ENCODE measurements at places on chromosomes 4 and X.

- no peak for DNase-seq
These were observed 242.5 kb downstream of the CFAP299 start for GRCh38 chr4:80578001-80578400.

DNA sequence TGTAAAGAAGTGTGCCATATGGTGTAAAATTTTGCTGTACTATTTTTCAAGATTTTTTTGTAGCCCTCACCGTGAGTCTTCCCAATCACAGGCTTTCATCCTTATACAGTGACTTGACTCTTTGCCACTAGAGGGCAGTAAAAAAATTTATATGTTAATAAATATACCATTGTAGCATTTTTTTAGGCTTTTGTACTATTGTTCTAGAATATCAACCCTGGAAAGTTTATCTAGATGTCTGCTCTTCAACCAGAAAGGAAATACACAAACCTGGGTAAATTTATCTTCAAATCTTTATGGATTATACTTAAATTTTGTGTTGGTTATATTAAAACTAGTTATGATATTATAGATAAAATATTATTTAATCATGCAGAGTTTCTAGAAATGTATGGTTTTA, 235.3 kb downstream of the TENM3 start:
- DNase-seq = no peak

- no peak for DNase-seq
These were observed 45.1 kb upstream of the KDR start for GRCh38 chr4:55170462-55170861.

- no peak for DNase-seq
These were observed 1.6 kb upstream of the SMARCA5 start for GRCh38 chr4:143511906-143512305.

- no peak for DNase-seq
These were observed 19.3 kb upstream of the CPE start for GRCh38 chr4:165359506-165359905.

GRCh38 chr4:187387739-187388138, 607.8 kb upstream of the ZFP42 start:
- DNase-seq = no peak

DNA sequence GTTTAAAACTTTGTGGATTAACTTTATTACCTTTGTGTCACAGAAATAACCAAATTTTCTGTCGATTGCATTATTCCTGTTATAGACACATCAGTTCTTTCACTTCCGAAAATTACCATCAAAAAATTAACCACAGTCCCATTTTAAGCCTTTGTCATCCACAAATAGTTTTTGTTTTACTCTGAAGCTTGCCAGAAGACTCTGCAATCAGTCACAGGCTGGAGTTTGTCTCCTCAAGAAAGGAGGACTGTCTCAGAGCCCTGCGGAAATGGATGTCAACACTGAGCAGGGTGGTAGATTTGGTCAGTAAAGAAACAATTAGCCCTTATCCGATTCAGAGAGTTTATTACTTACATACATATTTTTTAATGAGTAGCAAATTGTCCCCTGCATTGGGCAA, 20.1 kb upstream of the TCEAL4 start:
- no peak for DNase-seq

DNA sequence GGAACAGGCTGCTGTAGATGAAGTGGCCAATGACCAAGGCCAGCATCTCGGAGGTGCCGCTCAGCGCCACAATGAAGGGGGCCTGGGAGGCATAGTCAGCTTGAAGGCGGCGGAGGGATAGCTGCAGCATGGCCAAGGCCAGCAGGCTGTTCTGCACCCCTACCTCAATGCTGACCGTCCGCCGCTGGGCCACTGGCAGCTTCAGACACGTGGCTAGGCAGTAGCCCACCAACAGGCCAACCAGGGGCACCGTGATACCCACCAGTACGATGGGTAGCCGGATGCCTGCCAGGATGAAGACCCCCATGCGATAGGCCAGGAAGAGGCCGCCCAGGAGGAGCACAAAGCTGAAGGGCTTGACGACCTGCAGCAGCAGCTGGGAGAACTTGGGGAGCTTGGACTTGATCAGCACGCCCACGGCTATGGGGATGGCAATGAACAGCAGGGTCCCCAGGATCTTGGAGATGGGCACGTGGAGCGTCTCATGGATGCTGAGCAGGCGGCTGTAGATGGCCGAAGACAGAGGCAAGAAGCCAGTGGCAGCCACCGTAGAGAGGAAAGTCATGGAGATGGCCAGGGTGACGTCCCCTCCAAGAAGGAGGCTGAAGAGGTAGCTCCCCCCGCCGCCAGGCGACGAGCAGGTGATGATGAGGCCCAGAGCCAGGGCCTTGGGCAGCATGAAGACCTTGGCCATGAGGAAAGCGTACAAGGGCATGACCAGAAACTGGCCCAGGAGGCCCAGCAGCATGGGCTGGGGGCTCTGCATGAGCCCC, 1.3 kb upstream of the UBL4A start:
- DNase-seq = no peak

Measured in uterus (tissue), 4 donors.